ENCODE measurements at places on chromosomes 2 and 18.

DNA sequence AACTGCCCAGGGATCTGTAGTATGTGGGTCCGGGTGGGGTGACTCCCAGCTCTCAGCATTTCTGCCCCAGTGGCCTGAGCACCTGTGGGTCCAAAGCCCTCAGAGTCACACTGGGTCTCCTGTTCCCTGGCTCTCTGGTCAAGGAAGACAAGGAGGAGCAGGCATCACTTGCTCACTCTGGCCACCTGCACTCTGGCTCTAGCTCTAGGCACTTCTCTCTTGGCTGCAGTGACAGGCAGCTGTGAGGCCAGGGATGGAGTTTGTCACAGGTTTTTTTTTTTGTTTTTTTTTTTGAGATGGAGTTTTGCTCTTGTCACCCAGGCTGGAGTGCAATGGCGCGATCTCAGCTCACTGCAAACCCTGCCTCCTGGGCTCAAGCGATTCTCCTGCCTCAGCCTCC, 84.6 kb downstream of the HS1BP3 start:
- no peak for DNase-seq

DNA sequence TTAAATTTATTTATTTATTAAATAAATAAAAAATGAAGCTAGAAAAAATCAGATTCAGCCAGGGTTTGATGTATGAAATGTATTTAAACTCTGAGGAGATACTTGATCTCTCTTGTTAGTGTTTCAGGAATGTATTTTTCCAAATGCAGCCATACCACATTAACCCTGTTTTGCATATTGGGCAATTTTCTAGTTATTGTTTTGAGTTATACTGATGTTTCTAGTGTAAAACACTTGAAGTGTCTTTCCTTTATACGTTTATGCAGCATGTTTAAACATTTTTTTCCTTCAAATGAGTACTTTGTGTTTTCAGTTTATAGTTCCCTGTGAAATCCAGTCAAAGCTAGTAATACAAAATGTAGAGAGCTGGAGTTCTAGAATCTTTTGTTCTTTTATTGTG, 69.9 kb downstream of the WDR7 start:
- no peak for DNase-seq

GRCh38 chr2:86143307-86143706, 37.3 kb downstream of the PTCD3 start:
- no peak for DNase-seq

- no peak for DNase-seq
Measured at GRCh38 chr2:135409436-135409835, 121.6 kb downstream of the ZRANB3 start.

DNA sequence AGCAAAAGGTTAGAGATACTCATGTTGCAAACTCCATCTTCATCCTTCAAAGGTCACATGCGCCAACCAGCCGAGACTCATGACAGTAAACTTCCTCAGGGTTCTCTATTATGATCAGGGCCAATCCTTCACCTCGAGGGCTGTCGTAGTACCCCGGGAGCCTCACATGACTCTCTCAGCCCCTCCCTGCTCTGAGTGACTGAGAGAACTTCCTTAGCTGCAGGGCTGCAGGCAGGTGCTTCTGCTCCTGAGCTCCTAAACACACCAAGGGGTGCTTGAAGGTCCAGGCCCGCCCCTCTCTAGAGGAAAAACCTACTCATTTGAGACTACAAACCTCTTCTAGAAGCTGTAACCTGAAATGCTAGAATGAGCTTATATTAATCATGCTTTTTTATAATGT, 48.2 kb downstream of the LONRF2 start:
- no peak for DNase-seq
